Activated gamma-delta T cell treated with anti-CD3 and anti-CD28 coated beads, Interleukin-2, amount 50 U/mL, for 16 hours (primary cell): ENCODE measurements at places on chromosomes 7 and 10.

- no peak for DNase-seq
These were observed 1.8 kb upstream of the VAX1 start for GRCh38 chr10:117139581-117140524.

GRCh38 chr10:124217906-124218804, 124.8 kb upstream of the CHST15 start:
- DNase-seq, result no peak

DNA sequence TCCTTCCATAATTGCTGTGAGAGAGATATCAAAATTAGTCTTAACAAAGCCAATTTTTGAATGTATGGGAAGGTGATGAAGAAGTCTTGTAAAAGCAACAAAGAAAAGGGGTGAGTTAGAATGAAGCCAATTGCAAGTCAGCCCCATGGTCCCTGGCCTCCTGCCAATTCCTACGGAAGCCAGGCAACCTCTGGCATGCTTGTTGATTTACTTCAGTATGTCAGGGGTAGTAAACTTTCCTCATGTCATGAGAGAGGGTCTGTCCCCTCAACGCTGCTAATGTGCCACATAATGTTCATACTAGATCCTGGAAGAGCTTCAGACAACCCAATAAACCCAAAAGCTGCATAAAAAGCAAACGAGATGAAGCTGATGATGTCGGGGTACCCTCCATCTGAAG, 159.1 kb upstream of the YAE1 start:
- DNase-seq, result no peak

DNA sequence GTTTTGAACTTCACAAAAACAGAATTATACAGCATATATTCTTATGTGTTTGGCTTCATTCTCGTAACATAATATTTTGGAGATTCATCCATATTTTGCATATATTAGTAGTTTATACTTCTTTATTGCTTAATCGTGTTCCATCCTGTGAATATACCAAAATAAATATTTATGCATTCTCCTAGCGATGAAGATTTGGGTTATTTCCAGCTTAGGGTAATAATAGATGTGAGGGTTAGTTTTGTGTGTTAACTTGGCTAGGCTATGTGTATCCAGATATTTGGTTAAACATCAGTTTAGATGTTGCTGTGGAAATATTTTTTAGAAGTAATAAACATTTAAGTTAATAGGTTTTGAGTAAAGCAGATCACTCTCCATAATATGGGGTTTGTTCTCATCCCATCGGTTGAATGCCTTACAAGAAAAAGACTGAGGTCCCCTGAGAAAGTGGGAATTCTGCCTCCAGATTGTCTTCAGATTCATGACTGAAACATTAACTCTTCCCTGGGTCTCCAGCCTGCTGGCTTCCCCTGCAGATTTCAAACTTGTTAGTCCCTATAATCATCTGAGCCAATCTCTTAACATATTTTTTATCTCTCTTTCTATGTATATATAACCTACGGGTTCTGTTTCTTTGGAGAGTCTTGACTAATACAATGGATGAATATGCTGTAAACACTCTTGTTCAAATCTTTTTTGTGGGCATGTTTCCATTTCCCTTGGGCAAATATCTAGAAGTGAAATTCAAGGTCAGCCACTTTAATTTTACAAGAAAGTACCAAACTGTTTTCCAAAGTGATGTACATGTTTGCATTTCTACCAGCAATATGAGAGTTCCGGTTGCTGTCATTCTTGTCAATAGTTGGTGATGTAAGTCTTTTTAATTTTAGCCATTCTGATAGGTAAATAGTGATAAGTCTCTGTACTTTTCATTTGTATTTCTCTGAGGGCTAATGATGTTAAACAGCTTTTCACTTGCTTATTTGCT, 48.7 kb downstream of the PDK4 start:
- no peak for DNase-seq

DNA sequence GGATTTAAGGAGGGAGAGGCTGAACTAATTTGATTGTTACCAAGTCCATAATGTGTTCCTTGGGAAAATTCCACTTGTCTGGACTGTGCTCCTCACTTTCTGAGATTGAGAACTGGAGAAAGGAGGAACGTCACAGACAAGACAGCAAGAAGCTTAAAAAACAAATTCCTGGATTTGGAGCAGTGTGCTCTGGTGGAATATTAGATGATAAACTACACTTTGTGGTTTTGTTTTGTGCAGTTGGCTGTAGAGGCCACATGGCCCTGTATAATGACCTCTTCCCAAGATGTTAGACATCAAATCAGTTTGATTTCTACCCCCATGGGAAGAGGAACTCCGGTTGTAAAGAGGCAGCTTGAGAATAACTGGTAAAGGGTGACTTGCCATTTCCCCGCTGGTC, 421.3 kb upstream of the GALNT17 start:
- DNase-seq, result no peak

- no peak for DNase-seq
These were observed 17.0 kb downstream of the MPP7 start for GRCh38 chr10:28285816-28286215.

GRCh38 chr7:49631071-49631815, 142.2 kb upstream of the VWC2 start:
- no peak for DNase-seq

DNA sequence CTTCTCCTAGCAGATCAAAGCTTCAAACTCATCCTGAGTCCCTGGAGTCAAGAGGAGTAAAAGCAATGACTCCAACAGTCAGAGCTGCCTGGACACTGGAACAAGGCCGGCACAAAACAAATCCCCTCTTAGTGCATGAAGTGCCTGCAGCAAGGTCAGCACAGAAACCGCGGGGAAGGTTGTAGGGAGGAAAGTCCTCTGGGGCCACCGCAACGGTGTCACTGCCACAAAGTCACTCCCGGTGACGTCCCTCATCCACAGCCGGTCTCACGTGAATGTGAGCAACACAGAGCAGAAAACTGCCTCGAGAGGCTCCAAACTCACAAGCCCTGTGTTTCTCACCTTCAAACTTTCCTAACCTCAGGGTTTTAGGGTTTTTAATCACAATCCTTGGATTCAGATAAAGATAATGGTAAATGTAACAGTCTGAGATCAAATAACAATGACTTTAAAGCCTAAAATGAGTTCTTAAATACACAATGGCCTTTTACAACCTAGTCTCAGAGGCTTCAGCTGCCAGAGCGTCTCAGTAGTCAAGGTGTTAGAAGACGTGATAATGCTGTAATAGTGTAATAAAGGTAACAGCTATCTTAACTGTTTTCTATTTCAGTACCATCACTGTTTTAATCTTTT, 274.3 kb downstream of the ZMYND11 start:
- DNase-seq, result no peak

GRCh38 chr7:114598946-114599345, 184.3 kb downstream of the FOXP2 start:
- no peak for DNase-seq

GRCh38 chr7:2355705-2356008, 1.0 kb downstream of the EIF3B start:
- DNase-seq, result no peak

DNA sequence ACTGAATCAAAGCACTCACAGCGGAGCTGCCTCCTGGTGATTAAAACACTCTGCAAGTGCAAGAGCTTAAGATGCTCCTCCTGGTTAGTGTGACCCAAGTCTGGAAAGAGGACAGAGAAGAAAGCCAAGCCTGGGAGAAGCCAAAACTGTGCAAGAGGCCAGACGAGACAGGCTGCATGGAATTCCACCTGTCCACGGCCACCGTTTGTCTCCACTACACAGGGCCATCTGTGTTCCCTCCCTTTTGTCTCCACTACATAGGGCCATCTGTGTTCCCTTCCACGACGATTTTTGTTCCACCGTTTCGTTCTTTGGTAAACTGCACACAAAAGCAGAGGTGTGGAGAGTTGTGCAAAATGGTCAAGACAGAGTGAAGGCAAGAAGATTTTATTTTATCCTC, 233.0 kb downstream of the DIP2C start:
- DNase-seq, result no peak

DNA sequence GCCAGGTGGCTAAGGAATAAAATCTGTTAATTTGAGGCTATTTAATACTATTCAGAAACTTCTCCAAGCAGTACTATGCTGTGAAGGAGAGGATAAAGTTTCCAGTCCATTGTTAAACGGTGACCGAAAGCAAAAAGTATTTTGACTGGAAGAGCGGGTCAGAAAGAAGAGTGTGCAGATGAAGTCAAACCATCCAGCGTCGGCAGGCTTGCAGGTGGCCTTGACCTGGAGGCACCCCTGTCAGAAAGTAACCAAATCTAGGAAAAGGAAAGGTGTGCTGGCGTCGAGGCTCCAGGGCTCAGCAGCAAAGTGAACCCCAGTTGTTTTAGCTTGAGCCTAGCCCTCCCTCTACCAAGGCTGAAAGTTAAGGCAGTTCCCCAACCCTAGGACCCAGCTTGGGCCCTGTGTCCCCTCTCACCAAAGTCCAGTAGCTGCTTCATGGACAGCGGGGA, 544 bp downstream of the PDK4 start:
- no peak for DNase-seq

DNA sequence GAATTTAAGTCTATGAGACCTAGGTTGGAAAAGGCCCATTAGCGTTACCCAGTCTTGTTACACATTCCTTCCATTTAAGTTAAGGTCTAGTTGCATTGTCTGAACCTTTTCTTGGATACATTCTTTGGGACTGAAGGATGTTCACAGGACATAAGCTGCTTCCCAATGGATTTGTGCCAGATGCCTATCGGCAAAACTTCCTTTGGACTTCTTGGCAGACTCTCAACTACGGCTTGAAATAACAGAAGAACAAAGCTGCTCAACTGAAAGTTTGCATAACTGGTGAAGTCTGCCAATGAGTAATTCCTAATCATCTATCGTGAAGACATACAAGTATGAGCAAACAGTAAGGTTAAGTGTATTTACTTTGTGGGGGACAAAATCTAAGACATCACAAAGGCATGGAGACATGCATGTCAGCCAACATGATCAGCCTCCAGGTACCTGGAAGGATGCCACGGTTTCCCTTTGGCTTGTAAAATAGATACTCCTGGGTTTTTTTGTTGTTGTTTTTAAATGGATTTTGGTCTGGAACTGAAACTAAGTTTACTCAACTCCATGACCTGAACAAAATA, 35.4 kb downstream of the MALSU1 start:
- DNase-seq, result no peak

DNA sequence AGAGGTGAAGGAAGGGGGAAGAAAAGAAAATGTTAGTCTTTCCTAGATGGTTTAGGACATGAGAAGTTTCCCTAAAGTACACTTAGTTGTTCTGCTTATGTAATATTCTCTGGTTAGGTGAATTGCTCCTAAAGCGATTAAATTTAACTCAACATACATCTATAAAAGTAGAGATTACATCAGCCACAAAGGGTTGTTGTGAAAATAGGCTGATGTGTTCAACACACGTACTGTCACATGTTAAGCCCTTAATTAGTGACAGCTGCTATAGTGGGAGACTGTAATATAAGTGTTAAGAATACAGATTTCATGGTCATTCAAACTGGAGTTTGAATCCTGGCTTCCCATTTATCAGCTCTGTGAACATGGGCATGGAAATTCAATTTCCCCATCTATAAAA, 12.8 kb downstream of the HECTD2 start:
- DNase-seq, result no peak

DNA sequence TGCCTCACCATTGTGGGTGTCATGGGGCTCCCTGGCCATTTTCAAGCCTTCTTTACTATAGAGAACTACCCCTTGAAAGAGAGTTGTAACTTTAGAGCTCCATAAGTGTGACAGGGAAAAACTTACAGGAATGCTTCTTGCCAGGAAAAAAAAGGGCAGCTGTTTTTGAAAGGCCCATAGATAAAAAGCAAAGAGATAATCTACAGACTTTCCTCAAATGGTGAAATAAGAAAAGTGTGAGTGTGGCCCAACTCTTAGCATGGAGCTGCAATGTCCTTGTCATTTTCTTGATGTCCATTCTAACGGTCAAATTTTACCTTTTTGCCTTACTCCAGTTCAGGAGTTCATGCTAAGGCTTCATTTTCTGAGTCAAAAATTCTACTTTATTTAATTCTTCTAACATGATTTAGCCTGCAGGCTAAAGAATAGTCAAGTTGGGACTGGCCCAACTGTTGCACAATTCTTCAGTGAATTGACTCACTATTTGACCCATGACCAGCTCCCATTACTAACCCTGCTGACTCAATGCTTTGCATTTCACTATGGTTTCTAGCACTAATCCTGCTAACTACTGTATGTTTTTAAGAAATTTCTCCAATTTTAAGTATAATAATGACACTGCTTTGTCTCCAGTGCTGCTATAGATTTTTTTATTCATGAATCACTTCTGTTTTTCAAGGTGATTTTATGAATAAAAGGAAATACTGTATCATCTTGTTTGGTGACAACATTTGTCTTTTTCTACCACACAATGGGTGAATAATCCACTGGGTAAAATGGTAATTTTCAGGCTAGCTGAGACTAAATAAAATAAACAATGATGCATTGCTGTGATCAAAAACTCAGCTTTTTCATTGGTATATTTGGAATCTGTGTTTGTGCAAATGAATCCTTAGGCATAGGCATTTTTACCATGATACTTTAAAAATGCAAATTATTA, 41.4 kb upstream of the SGCE start:
- no peak for DNase-seq

GRCh38 chr7:22386206-22386858, 29.4 kb upstream of the RAPGEF5 start:
- no peak for DNase-seq

GRCh38 chr7:13904007-13904406, 85.5 kb downstream of the ETV1 start:
- no peak for DNase-seq

DNA sequence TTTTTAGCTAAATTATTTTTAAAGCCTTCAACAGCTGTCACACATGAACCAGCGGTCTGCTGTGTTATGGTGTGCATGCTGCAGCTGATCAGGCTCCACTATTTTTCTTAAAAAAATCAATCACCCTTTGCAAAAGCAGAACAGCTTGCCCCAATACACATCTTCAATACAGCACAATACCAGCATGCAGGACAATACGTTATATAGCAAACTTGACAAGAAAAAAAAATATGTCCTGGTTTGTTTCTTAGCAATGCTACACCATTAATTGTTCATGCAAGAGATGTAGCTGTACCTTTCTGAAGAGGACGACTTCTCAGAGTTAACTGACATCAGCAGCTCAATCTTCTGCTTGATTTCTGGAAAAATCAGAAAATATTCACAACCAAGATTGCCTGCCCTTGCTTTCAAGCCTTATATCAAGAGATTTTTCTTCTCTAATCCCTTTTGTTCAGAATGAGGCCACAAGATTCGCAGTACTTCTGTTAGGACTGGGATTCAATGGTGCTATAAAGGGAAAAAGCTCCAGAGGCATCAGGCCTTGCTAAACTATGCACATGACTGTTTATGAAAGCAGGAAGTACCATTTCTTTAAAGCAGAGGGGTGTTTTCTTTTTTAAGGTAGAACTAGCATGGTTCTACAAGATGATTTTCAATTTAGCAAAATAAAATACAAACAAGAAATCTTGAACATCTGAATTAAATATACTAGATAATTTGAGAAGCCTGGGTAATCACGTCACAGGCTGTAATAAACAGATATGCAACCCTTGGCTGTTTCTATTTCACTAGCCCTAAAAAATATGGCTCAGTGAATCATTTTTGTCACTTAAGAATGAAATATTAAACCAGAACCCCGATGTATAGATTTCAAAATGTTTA, 120.0 kb downstream of the SRPK2 start:
- DNase-seq, result no peak

DNA sequence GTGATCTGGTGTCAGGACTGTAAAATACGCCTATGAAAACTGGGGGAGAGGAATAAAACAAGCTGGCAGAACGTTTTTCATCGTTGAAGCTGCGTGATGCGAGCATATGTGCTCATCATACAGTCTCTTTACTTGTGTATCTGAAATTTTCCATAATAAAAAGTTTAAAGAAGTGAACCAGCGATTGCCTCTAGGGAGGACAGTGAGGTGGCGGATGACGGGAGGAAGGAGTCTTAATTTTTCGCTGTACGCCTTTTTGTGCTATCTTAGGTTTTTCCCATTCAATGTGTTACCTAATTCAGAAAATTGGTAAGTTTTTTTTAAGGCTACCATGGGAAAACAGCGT, 891 bp upstream of the WAPL start:
- no peak for DNase-seq
